ENCODE measurements at places on chromosomes 11 and 22. TPM values are rescaled to one million over a fixed set of nuclear protein-coding genes. Genes with fewer than 3 reads are reported as not detected.

The SEPTIN5 gene
- not detected for total RNA-seq

GRCh38 chr11:112403432-112403831, 142.8 kb upstream of the PLET1 start:
- H3K4me1 ChIP-seq = no peaks in the 10 kb centered on the region
- H3K27ac ChIP-seq = no peak overlapping the region
- no peak overlapping the region for H3K4me3 ChIP-seq
- no peaks in the 10 kb centered on the region for H3K27me3 ChIP-seq
- no peaks in the 10 kb centered on the region for H3K36me3 ChIP-seq

DNA sequence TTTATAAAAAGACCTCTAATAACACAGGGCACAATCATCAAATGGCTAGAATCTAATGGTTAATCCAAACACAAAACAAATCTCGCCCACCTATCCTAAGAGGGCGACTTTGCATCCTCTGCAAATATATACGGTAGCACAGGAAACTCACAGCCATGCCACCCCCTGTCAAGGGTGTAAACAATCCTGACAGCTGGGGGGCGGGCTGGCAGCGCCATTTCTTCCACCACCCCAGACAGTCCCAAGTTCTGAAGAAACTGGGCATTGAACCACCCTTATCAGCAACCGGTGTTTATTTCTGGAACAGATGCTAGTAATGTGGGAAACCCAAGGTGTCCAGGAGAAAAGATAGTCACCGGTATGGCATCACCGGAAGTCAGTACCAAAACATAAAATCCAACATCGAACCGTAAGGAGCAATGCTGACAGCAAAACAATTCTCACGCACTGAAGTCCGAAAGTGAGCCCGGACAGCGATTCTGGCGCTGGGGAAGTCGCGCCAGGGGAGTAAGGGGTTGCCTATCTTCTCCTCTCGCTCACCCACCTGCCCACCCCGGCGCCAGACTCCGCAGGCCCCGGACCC, 825 bp downstream of the FBXO3 start:
- peak overlapping the region; percentile 91 for H3K4me3 ChIP-seq
- peaks cover 3% of the 10 kb centered on the region for H3K36me3 ChIP-seq
- H3K4me1 ChIP-seq = peaks cover 20% of the 10 kb centered on the region
- no peaks in the 10 kb centered on the region for H3K27me3 ChIP-seq
- DNase-seq = peak; percentile 48
- peak overlapping the region; percentile 83 for H3K27ac ChIP-seq

DNA sequence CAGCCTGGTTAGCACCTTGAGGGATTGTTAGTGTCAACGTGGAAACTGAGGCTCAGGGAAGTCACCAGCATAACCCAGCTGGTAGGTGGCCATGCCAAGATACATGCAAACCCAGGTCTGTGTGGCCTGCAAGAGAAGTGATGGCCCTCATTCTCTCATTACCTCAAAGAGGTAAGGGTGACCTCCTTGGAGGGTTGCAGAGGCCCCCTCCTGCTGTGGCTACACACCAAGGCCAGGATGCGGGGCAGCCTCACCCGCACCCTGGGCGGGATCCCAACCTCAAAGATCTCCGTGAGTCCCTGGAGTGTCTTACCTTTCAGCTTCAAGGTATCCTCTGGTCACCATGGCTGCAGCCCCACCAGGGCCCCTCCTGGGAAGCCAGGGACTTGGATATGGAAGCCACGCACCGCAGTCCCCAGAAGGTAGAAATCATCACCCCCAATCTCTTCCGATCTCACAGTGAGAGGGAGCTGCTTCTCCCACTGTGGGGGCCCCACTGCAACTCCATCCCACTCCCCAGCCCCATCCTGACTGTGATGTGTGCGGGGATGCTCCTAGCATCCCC, 95.4 kb downstream of the MORC2 start:
- H3K36me3 ChIP-seq = no peaks in the 10 kb centered on the region
- H3K27ac ChIP-seq = no peak overlapping the region
- no peaks in the 10 kb centered on the region for H3K4me1 ChIP-seq
- DNase-seq = no peak
- H3K27me3 ChIP-seq = no peaks in the 10 kb centered on the region

- peak overlapping the region; percentile 71 for H3K27ac ChIP-seq
- no peak for DNase-seq
- no peaks in the 10 kb centered on the region for H3K27me3 ChIP-seq
- no peaks in the 10 kb centered on the region for H3K36me3 ChIP-seq
These were observed 3.1 kb upstream of the TMEM109 start for GRCh38 chr11:60910711-60911380.

The SCGB1D2 gene
- not detected for total RNA-seq

GRCh38 chr11:14435717-14436512, 63.7 kb downstream of the COPB1 start:
- H3K36me3 ChIP-seq = no peaks in the 10 kb centered on the region
- peaks cover 10% of the 10 kb centered on the region for H3K4me1 ChIP-seq
- H3K27ac ChIP-seq = no peak overlapping the region
- H3K27me3 ChIP-seq = no peaks in the 10 kb centered on the region

The KRTAP5-8 gene
- not detected for total RNA-seq
